ENCODE measurements at places on chromosomes 6 and 20.

- no peak for DNase-seq
Observed at GRCh38 chr6:70059039-70059719, 192.8 kb downstream of the COL19A1 start.

- no peak for DNase-seq
Observed at GRCh38 chr6:46466570-46466969, 24.7 kb downstream of the RCAN2 start.

GRCh38 chr20:37347891-37348791 is 2.2 kb downstream of the SRC start:
- no peak for DNase-seq

GRCh38 chr6:163834226-163834970 is 419.9 kb downstream of the QKI start:
- DNase-seq = no peak

- no peak for DNase-seq
Observed at GRCh38 chr20:64280460-64280843, 24.9 kb downstream of the PCMTD2 start.

- no peak for DNase-seq
Observed at GRCh38 chr6:170295510-170296422, 4.9 kb upstream of the DLL1 start.

- DNase-seq = peak; percentile 24
Observed at GRCh38 chr6:161694995-161695394, 421.1 kb upstream of the AGPAT4 start.

GRCh38 chr6:158026901-158027589 is 45.4 kb downstream of the SYNJ2 start:
- no peak for DNase-seq

DNA sequence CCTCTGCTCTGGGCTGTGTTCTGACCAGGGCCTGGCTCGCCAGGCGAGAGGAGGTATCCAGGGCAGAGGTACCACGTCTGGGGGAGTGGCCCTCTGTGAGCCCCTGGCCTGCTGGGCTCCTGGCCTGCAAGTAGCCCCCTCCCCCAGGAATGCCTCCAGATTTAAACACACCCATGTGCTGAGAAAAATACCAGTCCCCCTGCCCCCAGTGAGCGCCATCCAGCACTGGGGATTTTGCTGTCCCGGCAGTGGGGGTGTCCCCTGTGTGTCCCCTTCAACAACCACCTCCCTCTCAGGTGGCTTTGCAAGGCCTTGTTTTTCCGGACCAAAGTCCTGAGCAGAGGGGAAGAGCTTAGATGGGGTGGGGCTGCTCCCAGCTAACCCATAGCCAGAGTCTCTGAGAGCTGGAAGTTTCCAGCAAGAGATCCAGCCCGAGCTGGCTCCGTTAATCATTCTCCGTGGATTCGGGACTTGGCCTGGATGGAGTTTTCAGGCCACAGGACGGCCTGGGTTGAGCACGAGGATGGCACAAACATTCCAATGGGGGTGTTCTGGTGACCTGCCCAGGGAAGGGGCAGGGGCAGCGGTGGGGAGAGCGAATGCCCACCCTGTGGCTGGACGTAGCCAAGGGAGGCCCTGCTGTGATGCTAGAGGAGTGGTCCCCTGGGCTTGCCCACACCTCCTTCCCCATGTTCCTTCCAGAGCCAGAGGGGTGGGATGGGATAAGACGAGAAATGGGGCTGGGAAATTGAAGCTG is 29.0 kb downstream of the PCK1 start:
- no peak for DNase-seq

DNA sequence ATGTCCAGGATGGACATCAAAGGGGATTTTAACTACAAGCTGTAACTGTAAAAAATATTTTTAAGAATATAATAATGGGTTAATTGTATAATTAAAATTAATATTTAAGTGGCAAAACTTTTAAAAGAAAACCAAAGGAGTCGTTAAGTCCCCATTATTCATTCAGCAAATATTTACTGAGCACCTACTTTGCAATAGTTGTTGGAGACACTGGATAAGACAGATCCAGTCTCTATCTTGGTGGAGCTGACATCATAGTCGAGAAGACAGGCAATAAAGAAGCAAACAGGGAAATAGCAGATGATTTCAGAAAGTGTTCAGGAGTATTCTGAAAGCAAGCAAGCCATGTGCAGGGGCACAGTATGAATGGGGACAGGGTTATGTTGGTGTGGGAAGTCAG is 137.0 kb downstream of the CEBPB start:
- no peak for DNase-seq

- DNase-seq = peak; percentile 62
Observed at GRCh38 chr6:137728386-137729349, 138.4 kb upstream of the TNFAIP3 start.

DNA sequence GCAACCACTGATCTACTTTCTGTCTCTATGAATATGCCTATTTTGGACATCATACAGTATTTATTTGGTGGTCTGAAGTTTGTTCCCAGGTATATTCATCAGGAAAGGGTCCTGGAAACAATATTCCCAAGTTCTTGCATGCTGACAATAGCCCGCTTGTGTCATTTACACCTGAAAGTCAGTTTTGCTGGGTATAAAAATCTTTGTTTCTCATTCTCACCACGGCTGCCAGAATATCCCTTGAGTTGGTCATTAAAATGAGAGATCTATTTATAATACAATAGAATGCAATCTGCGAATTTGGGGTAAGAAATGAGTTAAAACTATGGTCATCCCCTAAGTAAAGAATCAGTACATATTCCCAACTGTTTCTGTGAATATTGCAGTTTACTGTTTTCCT is 79.0 kb downstream of the MAN1A1 start:
- no peak for DNase-seq

- DNase-seq = peak; percentile 29
Observed at GRCh38 chr6:140052736-140053729, 678.6 kb upstream of the CITED2 start.

- no peak for DNase-seq
Observed at GRCh38 chr6:70601014-70601413, 34.3 kb downstream of the SDHAF4 start.

DNA sequence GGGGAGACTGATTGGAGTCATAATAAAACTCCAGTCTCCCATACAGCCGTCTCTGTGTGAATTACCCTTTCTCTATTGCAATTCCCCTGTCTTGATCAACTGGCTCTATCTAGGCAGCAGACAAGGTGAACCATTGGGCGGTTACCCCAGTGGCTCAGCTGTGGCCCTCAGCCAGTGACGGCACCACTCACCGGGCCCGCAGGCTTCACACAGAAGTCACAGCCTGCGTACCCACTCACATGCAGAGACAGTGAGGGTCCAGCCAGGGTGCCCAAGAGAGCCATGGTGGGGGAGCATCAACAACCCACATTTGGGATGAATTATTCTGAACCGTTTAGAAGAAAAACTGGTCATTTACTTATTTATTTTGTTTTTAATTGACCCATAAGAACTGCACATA is 78.5 kb downstream of the WDR27 start:
- DNase-seq = no peak

DNA sequence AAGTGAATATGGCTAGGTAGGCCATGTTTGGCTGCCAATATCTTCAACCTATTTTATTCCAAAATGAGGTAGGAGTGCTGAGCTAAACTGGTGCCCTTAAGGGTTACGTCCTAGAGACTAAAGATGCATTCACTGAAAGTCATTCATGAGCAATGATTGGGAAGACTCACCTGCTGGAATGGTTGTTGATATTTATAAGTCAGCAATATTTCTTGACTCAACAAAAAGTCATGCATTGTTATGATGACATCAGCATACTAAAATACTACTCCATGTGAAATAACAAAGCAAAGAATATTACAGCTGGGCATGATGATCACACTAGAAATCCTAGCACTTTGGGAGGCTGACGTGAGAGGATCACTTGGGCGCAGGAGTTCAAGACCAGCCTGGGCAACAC is 17.6 kb upstream of the NUP153 start:
- no peak for DNase-seq

All from astrocyte of the spinal cord (primary cell).